ENCODE measurements at places on chromosomes 3 and 15.

GRCh38 chr3:89506462-89507103 lies 399.2 kb downstream of the EPHA3 start:
- no peak for DNase-seq

DNA sequence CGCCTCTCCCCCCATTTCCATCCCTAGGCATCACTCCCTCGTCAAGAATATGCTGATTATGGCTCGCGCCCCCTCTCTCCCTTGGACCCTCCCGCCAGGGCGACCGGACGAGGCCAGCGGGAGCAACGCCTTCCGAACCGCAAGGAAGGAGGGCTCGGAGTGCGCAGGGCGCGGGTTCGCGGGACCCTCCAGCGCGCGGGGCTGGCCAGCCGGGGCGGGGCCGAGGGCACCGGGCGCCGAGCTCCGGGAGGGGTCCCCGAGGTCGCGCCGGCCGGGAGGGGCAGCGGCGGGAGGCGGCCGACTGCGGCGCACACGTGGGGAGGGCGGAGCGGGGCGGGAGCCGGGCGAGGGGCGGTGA lies 483 bp downstream of the EHD4 start:
- no peak for DNase-seq

DNA sequence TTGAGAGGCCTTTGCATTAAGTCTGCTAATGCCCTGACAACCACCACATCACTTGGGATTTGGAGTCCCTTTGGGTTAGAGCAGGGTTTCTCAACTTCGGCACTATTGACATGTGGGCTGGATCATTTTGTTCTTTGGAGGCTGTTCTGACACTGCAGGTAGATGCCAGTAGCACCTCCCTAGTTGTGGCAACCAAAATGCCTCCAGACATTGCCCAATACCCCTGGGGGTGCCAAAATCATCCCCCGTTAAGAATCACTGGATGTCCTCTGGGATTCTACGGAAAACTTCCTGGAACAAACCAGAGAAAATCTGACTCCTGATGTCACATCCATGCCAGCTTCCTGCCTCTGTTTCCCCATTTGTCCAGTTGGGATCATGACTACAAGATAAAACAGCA lies 37.2 kb upstream of the BLM start:
- DNase-seq: no peak

- no peak for DNase-seq
Observed at GRCh38 chr15:70636540-70637165, 126.7 kb downstream of the UACA start.

DNA sequence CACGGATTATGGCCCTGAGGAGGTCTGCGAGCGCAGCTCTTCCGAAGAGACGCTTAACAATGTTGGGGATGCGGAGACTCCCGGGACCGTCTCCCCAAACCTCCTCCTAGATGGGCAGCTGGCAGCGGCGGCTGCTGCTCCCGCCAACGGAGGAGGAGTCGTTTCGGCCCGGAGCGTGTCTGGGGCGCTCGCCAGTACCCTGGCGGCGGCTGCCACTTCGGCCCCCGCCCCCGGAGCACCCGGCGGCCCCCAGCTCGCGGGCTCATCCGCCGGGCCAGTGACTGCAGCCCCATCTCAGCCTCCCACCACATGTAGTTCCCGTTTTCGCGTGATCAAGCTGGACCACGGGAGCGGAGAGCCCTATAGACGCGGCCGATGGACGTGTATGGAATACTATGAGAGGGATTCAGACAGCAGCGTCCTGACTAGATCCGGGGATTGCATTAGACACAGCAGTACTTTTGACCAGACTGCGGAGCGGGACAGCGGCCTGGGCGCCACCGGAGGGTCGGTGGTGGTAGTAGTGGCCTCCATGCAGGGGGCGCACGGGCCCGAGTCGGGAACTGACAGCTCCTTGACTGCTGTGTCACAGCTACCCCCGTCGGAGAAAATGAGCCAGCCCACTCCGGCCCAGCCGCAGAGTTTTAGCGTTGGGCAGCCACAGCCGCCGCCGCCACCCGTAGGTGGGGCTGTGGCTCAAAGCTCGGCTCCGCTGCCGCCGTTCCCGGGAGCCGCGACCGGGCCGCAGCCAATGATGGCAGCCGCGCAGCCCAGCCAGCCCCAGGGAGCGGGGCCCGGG lies 1.6 kb downstream of the TSC22D2 start:
- DNase-seq: peak; percentile 51

DNA sequence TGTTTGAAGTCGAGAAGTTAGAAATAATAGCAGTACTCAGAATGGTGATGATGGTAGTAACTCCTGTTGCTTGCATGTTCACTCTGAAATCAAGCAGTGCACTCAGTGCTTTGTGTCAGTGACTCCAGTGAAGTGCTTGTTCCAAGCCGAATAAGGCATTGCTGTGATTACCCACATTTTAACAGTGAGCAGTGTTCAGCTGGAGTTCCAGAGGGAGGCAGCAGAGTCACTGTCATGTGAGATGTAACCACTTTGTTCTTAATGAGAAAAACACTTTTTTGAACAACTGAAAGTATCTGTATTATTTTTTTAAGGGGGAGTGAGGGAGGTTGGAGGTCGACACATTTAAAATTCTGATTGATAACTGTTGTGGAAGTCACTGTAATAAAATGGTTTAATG lies 3.7 kb downstream of the MDFIC2 start:
- peak; percentile 1 for DNase-seq

GRCh38 chr3:9291821-9292410 lies 42.5 kb upstream of the SRGAP3 start:
- no peak for DNase-seq

GRCh38 chr3:32495609-32496008 lies 7.0 kb downstream of the CMTM6 start:
- no peak for DNase-seq

- DNase-seq: no peak
Observed at GRCh38 chr15:40317580-40317979, 5.9 kb upstream of the INAFM2 start.

GRCh38 chr3:32954506-32954905 lies 3.1 kb downstream of the CCR4 start:
- DNase-seq: no peak

DNA sequence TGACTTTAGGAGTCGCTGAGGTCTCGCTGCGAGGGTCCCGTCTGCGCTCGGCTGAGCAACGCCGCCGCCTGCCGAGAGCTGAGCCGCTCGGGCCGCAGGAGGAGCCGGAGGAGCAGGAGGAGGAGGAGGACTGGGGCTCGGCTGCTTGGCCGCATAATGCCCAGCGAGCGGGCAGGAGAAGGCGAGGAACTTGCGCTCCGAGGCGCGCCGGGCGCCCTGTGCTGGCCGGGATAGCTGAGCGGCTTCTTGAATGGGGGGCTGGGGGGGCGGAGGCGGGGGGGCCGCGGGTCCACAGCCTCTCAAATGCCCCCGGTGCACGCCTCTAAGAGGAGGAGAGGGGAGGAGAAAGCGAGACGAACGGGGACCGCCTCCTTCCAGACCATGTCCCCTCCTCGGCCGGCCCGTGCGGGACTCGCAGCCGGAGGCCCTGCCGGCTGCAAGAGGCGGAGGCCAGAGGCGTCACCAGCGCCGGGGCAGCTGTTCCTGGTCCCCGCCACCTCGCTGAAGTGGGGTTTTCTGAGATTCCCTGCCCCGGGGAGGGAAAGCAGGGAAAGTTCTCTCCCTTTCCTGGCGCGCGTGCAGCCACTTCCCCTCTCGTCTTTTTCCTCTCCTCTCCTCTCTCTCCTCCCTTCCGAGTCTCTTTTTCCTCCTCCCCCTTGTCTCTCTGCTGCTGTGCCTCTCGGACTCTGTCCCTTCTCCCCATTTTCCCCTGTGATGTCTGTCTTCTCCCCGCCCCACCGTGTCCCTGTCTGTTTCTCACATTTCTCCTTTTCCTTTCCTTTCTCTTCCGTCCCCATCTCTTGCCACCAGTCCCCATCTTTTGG lies at the start of gene ADAMTS9:
Gene ADAMTS9, minus strand, starts transcription at position 220 of the 824 bp plus-strand sequence. CDS start 343 bp downstream, outside the sequence.
- DNase-seq: peak; percentile 46

DNA sequence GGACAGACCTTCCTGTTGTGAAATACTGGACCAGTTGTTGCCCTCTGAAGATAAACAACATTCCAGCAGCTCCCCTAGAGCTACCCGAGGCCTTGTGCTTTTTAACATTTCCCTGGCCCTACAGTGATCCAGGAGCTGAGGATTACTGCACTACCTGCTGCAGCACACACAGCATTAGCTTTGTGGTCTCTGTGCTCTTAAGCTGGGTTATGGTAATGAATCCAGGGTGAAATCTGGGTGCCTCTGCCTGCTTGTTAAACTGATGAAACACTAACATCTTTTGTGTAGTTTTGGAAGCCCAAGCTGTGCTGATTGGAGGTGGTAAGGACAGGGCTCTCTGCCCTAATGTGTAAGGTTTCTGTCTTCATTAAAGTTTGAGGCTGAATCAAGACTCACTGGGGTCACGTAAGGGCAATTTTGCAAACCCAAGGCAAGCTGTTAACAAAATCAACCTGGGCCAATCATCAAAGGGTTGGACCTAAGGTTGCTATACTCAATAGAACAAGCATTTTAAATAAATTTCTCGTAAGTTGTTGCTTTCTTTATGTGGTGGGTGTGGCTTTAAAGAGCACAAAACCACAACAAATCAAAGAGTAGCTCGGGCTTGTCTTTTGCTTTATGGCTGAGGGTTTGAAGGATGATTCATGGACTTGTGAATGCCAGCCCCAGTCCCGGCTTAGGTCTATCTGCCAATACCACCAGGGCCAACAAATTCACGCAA lies 183.9 kb downstream of the TPRG1 start:
- peak; percentile 31 for DNase-seq

- no peak for DNase-seq
Observed at GRCh38 chr3:57226176-57226575, 1.4 kb upstream of the APPL1 start.

- peak; percentile 16 for DNase-seq
Observed at GRCh38 chr15:93028111-93028631, 60.8 kb downstream of the RGMA start.

- no peak for DNase-seq
Observed at GRCh38 chr15:60970246-60971170, 258.6 kb downstream of the RORA start.

GRCh38 chr3:167354751-167355150 lies 25.3 kb downstream of the ZBBX start:
- no peak for DNase-seq

- DNase-seq: peak; percentile 71
Observed at GRCh38 chr15:69451951-69452691, 497 bp upstream of the RPLP1 start.

- DNase-seq: no peak
Observed at GRCh38 chr15:68887120-68887519, 43.2 kb upstream of the SPESP1 start.

DNA sequence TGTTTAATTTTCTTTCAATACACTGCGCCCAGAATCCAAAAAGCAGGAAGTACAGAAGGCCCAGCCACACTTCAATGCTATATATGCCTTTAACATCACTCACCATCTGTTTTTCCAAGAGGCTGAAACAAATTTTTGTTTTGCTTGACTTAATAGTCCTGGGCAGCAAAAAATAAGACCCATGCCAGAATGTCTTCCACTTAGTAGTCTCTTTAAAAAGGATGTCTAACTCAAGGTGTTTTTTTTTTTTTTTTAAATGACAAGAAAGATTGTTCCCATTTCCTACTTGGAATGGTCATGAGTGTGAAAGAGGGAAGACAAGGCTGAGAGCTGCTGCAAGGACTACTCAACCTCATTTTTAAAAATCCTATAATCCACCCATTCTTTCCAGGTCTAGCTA lies 590.3 kb upstream of the SGO1 start:
- no peak for DNase-seq

GRCh38 chr3:118573912-118574311 lies 460.7 kb downstream of the IGSF11 start:
- no peak for DNase-seq

DNA sequence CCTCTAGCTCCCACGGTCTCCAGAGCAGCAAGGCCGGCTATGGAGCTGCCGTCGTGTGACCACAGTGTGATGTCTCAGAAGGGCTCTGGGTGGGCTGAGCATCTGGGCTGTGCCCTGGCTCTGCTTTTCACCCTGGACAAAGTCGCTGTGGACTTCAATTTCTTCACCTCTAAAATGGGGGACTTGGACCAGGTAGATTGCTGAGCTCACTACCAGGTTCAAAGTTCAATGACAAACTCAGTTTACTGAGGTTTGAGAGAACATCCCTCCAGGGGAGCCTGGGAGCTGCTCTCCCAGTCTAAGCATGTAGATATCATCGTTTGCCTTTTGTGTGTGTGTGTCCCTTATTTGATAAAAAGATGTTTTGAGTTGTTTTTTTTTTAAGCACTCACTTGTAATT lies 25.1 kb downstream of the RLBP1 start:
- DNase-seq: no peak

DNA sequence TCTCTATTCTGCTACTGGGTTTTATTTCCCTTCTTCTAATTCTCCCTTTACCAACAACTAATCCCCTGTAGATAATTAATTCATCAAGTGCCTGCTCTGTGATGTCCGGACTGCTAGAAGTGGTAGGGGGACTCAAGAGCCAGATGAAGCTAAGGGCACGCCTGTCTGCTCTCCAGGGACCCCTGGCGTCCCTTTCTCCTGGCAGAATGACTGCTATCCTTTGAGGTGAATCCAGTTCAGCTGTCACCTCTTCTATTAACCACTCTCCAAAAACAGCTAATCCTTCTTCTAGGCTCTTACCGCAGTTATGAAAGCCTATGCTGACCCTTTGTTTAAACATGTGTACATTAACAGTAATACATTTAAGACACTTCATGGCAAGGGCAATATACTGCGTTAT lies 1.4 kb upstream of the CHRNA7 start:
- DNase-seq: no peak

GRCh38 chr3:146250449-146251382 lies at the start of gene PLSCR4:
PLSCR4 (minus strand) TSS chr3:146251105; CDS start chr3:146222071, 29,034 bp downstream.
- peak; percentile 17 for DNase-seq

GRCh38 chr3:167728176-167728575 lies 6.5 kb downstream of the PDCD10 start:
- DNase-seq: no peak

DNA sequence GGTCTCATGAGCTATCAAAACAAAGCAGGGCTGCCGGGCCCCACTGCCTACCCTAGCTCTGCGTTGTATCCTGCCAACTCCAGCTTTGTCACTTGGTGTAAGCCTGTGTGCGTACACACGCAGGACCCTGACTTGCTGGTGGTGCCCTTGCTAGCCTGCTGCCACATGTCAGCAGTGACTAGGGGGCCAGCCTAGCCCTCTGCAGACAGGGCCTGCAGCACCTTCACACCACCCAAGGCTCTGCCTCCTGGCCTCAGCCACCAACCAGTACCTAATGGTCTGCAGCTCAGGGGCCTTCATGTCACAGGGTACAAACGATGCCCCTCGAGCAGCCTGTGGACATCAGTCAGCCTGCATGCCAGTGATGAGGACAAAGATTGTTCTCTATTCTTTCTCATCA lies 30.1 kb upstream of the DUSP7 start:
- no peak for DNase-seq

DNA sequence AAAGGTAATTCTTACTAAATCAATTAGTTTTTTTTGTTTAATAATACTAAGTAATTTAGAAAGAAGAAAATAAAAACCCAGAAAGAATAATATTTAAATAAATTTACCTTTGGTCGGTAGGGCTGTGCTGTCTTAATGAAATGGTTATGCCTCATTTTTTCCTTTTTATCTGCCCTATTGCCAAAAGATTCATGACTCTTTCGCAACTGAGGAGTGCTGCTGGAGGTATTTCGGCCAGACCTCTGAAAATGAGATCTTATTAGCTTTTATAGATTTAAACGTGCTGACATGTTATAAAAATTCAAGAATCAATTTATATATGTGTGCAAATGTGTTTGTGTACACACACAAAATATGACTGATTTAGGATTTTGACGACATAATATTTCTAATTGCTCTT lies 67.1 kb upstream of the USP50 start:
- no peak for DNase-seq

- no peak for DNase-seq
Observed at GRCh38 chr15:22851513-22851912, 13.0 kb downstream of the NIPA2 start.

Measured in HuH-7.5 (cell line).